ENCODE measurements at places on chromosomes 13 and 19.
A peak's percentile ranks its signal among the peaks of the same experiment; 100 is the strongest.

- no peak for DNase-seq
Measured at GRCh38 chr13:79910875-79911540, 429.9 kb downstream of the SPRY2 start.

DNA sequence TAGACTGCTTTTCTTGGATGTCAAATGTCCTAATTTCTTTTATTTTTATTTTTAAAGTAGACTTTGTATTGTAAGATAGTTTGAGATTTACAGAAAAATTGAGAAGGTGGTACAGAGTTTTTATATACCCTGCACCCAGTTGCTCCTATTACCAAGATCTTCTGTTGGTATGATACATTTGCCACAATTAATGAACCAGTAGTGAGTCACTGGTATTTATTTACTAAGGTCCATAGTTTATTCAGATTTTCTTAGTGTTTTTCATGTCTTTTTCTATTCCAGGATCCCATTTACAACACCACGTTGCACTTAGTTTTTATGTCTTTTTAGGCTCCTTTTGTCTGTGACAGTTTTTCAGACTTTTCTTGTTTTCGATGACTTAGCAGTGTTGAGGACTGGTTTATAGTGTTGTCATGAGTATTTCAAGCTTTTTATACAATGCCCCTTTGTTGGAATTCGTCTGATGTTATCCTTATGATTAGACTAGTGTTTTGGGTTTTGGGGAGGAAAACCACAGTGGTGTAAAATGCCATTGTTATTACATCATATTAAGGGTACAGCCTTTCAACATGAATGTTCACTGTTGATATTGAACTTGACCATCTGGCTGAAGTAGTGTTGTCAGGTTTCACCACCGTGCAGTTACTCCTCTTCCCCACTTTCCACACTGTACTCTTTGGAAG lies 35.9 kb downstream of the COG3 start:
- DNase-seq: no peak

- no peak for DNase-seq
Measured at GRCh38 chr13:50377726-50378270, 362.6 kb downstream of the KCNRG start.

DNA sequence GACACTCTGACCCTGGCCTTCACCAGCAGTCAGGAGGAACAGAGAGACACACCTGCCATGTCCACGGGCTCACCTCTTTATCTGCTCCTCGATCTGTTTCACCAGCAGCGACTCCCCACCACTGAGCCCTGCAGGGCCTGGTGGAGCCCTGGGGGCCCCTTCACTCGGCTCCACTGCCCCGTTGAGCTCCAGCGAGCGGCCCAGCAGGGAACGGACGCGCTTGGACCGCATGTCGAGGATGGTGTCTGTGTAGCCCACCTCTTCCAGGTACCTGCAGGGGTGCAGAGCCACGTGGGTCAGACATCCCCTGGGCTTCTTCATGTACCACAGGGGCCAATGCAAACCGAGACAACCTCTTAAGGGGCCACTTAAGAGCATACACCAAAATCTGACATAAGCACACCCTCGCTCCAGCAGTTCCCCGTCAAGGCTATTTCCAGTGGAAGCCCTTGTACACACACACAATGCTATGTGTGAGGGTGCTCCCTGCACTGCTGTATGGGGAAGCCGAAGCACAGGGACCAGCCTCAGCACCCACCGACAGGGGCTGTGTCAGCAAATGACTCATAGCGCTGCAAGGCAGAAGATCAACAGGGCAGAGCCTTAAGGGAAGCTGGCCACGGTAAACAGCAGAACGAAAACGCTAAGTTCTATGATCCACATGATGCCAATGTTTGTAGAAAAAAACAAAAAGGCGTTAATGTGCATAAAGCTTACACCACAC lies 12.7 kb upstream of the FKRP start:
- DNase-seq: no peak

GRCh38 chr13:23622985-23623384 lies 52.8 kb downstream of the TNFRSF19 start:
- DNase-seq: no peak

DNA sequence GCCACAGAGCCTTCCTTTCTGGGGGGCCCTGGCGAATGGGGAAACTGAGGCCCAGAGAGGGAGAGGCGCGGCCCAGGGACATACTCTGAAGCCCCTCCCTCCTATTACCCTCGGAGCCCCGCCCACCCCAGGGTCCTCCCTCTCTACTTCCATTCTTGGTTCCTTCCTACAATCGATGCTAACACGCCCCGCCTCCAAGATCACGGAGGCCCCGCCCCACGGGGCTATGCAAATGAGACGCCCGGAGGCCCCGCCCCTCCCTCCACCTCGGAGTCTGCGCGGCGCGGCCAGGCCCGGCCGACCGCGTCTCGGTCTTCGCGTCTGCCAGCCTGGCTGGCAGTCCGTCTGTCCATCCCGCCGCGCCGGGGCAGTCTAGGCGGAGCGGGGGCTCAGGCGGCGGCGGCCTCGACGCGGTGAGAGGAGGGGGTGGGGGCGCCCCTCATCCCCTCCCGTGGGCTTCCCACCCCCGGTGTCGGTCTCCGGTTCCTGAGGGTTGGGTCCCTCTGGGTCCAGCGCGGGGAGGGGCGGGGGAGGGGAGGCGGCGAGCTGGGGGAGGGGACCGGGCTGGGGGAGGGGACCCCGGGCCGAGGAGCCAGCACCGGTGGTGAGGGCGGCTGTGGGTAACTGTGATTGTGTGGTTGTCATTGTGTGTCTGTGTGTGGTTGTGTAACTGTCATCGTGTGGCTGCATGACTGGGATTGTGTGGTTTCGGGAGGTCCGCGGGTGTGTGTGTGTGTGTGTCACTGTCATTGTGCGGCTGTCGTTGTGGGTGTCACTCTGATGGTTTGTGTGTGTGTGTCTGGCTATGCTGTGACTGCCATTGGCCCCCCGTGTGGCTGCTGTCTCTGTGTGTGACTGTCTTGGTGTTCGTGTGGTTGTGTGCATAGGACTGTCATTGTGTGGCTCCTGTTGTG lies at the start of gene PLPPR2:
TSS of gene PLPPR2 (plus strand) at position 273 of the 914 bp plus-strand sequence. CDS start 2,242 bp downstream, outside the sequence.
- peak; percentile 72 for DNase-seq

- DNase-seq: no peak
Measured at GRCh38 chr13:80334597-80335260, 6.2 kb downstream of the SPRY2 start.

DNA sequence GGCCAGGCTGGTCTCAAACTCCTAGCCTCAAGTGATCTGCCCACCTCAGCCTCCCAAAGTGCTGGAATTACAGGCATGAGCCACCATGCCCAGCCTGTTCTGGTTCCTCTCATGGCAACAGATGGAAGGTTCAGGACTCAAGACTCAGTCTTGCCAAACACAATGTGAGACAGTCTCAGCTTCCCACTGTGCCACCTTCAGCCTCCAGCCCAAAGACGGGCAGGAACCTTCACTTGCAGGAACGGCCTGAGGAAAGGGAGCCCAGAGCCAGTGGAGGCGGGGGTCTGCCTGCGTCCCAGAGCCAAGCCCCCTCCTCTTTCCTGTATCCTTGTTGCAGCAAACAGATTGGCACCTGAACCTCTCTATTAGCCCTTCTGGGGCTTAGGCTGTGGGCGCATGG lies 2.9 kb upstream of the CHST8 start:
- no peak for DNase-seq

DNA sequence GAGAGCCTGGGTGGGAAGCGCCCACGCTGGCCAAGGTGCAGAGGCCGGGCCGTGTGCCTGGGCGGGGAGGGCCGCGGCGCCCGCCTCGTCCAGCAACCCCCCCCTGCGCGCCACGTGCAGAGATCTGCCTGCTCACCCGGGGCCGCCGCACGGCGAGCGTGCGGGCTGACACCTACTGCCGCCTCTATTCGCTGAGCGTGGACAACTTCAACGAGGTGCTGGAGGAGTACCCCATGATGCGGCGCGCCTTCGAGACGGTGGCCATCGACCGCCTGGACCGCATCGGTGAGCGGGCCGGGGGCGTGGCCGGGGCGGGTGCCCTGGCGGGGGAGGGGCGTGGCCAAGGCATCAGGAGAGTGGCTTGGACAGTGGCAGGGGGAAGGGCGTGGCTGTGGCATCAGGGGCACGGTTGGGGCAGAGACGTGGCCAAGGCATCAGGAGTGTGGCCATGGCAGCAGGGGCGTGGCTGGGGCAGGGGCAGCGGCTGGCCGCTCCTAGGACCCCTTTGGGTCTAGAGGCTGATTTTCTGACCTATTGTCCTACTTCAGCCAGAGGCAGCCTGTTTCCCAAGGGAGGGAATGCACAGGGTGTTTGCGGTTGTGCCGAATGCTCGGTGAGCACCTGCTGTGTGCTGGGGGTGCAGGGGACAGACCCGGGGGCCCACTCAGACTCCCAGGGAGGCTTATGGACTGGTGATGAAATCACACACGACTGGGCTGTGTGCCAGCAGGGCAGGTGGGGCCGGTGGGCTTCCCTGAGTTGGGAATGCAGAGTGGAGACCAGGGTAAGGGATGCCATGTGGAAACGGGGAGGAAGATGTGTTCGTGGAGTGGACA lies 19.4 kb downstream of the POLRMT start:
- no peak for DNase-seq

DNA sequence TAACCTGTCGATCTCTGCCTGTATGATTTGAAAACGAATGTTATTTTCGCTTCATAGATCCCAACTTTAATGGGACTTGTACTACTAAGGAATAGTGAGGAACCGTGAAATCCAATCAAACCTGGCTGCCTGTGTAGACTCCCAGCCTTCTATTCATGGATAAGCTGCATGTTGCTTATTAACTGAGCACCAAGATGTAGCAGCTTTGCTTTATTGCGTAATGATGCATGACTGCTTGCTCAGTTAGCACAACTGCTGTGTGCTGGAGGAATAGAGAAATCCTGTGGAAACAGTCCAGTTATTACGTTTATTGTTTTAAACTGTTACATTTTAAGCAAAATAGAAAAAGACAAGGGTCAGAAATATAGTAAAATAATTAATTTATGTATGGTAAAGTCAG lies 108.2 kb downstream of the SHISA2 start:
- no peak for DNase-seq

DNA sequence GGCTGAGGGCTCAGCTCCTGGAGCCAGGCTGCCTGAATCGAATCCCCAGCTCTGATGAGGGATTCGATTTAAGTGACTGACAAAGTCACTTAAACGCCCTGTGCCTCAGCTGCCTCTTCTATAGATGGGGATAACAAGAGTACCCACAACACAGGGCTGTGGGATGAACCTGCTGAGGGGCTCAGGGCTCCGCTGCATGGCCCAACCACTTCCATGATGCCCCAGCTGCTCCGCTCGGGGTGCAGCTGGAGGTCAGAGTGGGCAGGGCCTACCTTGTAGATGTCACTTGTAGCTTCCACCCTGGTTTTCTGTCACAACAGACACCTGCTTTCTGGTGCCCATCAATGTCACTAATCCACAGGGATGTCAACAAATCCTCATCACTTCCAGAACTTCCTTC lies 39.2 kb downstream of the STK24 start:
- DNase-seq: no peak

DNA sequence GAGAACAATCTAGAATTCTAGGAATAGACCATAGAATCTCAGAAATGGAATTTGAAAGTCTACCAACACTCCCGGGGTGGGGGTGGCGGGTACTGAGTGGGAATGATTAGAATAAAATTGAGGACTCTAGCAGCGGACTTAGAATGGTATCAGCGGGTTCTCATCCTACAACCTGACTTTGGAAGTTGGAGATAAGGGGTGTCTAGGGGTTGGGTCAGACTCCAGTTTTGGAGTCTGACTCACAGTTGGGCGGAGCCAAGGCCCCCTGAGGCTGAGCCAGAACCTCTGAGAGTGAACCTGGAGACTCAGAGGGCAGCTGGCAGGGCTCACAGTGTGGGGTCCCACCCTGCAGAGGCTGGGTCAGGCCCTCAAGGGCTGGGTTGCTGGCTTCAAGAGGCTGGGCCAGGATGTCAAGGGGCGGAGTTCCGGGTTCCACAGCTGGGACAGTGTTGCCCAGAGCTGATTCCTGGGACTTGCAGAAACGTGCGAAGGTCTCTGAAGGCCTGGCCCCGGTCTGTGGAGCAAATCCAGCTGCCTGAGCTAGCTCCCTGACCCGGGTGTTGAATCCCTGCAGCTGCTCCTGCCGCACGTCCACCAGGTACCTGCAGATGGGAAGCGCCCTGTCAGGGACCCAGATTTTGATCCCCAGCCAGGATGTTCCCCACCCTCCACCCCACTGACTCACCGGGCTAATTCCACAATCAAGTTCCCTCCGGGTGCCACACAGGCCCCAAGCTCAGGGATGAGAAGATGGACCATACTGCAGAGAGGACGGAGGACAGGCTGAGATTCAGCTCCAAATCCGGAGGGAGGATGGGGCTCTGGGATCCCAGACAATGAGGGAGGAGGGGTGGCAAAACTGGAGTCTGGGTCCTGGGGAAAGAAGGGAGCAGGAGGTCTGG lies 1.6 kb upstream of the TNNI3 start:
- DNase-seq: no peak

- no peak for DNase-seq
Measured at GRCh38 chr19:18903156-18904037, 7.4 kb upstream of the CERS1 start.

DNA sequence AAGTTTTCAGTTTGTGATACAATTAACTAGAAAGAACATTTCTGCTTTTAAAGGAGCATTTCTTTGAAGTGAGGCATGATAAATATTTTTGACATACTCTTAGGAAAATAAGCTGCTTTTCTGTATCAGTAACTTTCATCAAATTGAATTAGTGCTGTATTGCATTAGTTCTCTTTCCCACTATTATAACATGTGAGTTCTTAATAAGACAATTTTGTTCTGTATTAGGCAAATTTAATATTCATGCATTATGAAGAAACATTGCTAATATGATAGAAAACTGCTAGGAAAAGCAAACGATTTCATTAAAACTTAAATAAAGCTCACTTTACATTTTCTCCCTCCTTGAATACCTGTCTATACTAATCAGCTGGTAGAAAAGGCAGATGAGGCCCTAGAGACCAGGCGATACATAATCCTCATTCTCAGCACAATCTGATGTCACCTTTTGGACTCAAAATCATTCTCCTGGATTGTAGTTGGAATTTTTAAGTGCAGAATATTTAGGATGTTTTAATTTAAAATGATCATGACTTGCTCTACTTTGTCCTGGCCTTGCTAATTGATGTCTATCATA lies 1636.8 kb downstream of the PCDH9 start:
- DNase-seq: no peak

GRCh38 chr13:66076417-66076816 lies 1153.7 kb downstream of the PCDH9 start:
- DNase-seq: no peak

GRCh38 chr19:43584484-43584883 lies 8.9 kb downstream of the PINLYP start:
- DNase-seq: no peak

- no peak for DNase-seq
Measured at GRCh38 chr19:47614021-47614295, 5.0 kb downstream of the BICRA start.

- DNase-seq: no peak
Measured at GRCh38 chr19:45382426-45382825, 12.1 kb upstream of the ERCC2 start.

- DNase-seq: no peak
Measured at GRCh38 chr13:48816700-48817099, 159.0 kb upstream of the FNDC3A start.

DNA sequence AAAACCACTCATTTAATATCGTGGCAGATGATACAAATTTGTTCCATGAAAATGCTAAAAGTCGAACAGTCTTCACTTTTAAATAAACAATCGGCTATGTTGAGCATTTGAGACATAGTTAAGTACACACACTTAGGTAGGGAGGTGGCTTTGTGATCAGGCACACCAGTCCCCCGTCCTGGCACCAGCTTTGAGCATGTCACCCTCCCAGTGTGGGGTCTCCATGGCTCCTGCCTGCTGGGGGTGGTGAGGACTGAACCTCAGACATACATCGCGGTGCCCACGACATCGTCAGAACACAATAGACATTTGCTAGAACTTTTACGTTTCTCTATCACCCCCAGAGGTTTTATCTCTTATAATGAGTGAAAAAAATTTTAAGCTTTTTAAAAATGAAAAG lies 62.0 kb downstream of the RFX2 start:
- DNase-seq: no peak

GRCh38 chr19:55392820-55393761 lies 7.4 kb downstream of the RPL28 start:
- no peak for DNase-seq
